ENCODE measurements at places on chromosomes 3 and 15.

DNA sequence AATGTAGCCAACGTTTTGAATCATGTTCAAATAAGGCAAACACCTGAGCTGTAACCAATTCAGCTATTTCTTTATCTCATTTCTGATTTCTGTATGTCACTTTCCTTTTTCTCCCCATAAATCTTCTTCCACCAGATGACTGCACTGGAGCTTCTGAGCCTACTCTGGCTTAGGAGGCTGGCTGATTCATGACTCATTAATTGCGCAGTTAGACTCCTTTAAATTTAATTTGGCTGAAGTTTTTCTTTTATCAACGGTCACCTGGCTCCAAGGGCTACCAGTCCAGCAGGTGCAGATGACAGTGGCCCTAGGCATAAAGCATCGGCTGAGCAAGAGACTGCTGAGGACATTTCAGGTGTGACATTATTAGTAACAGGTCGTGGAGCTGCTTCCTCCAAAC is 39.6 kb upstream of the ITGA11 start:
- DNase-seq = no peak
- no peaks in the 10 kb centered on the region for H3K4me1 ChIP-seq
- no peak overlapping the region for H3K27ac ChIP-seq
- no peak overlapping the region for H3K4me3 ChIP-seq
- no peaks in the 10 kb centered on the region for H3K36me3 ChIP-seq
- H3K27me3 ChIP-seq = peaks cover 13% of the 10 kb centered on the region

- H3K4me3 ChIP-seq = no peak overlapping the region
- H3K27me3 ChIP-seq = no peaks in the 10 kb centered on the region
- no peak overlapping the region for H3K27ac ChIP-seq
- DNase-seq = no peak
- H3K36me3 ChIP-seq = no peaks in the 10 kb centered on the region
- H3K4me1 ChIP-seq = no peaks in the 10 kb centered on the region
Measured at GRCh38 chr3:136954251-136954650, 3.5 kb upstream of the IL20RB start.

GRCh38 chr3:11152301-11152700 is 2.0 kb upstream of the HRH1 start:
- H3K27ac ChIP-seq = no peak overlapping the region
- no peak for DNase-seq

DNA sequence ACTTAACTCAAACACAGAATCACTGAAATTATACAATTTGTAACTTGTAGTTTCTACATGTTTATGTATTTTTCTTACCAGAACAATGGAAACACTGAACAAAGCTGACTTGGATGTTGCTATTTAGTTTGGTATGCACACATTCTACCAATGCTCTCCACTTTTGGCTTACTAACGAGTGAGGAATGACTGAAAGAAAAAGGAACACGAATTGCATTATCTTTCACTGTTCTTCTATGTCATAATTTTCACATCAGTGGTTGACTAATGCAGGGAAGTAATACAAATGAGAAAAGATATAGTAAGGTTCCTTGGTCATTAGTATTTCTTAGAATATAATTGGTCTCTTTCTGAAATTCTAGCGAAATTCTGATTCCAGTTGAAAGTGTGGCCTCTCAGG is 9.8 kb upstream of the CNTN3 start:
- DNase-seq = no peak
- H3K36me3 ChIP-seq = no peaks in the 10 kb centered on the region
- no peak overlapping the region for H3K4me3 ChIP-seq
- no peak overlapping the region for H3K27ac ChIP-seq

GRCh38 chr15:79339588-79340314 is 28.8 kb downstream of the TMED3 start:
- H3K27ac ChIP-seq = no peak overlapping the region
- no peak for DNase-seq
- no peaks in the 10 kb centered on the region for H3K27me3 ChIP-seq
- H3K4me1 ChIP-seq = no peaks in the 10 kb centered on the region

- no peak overlapping the region for H3K27ac ChIP-seq
- H3K27me3 ChIP-seq = peaks cover 6% of the 10 kb centered on the region
- no peak for DNase-seq
- H3K4me1 ChIP-seq = peaks cover 11% of the 10 kb centered on the region
Measured at GRCh38 chr3:124793054-124793739, 62.9 kb downstream of the UMPS start.

- no peaks in the 10 kb centered on the region for H3K4me1 ChIP-seq
- DNase-seq = no peak
- no peaks in the 10 kb centered on the region for H3K27me3 ChIP-seq
- no peak overlapping the region for H3K4me3 ChIP-seq
Measured at GRCh38 chr3:95476534-95476933, 1337.9 kb upstream of the EPHA6 start.

DNA sequence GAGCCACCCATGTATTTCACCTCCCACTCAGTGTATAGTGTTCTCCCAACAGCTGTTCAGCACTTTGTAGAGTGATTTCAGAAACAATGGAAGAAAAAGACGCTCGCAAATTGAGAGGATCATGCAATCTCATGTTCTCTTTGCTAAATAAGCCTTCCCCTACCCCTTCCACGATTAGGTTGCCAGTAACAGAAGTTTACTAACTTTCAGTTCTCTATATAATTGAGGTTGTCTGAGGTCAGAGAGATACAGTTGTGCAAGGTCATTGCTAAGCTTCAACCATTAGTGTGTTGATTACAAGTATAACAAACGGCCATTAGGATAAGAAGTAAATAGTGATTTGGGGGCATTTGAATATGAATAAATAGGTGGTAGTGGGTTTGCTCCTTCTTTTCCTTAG is 99.6 kb downstream of the TUSC7 start:
- H3K27ac ChIP-seq = no peak overlapping the region
- H3K4me1 ChIP-seq = no peaks in the 10 kb centered on the region
- DNase-seq = no peak
- no peaks in the 10 kb centered on the region for H3K36me3 ChIP-seq
- H3K27me3 ChIP-seq = no peaks in the 10 kb centered on the region

- H3K4me3 ChIP-seq = peak overlapping the region; percentile 19
- H3K4me1 ChIP-seq = peaks cover 41% of the 10 kb centered on the region
- H3K36me3 ChIP-seq = no peaks in the 10 kb centered on the region
Measured at GRCh38 chr15:58981808-58982475, 5.5 kb upstream of the RNF111 start.

- H3K4me3 ChIP-seq = no peak overlapping the region
- no peak overlapping the region for H3K27ac ChIP-seq
- H3K36me3 ChIP-seq = no peaks in the 10 kb centered on the region
- no peaks in the 10 kb centered on the region for H3K27me3 ChIP-seq
- peaks cover 3% of the 10 kb centered on the region for H3K4me1 ChIP-seq
- DNase-seq = no peak
Measured at GRCh38 chr3:33982269-33982798, 183.9 kb downstream of the PDCD6IP start.

DNA sequence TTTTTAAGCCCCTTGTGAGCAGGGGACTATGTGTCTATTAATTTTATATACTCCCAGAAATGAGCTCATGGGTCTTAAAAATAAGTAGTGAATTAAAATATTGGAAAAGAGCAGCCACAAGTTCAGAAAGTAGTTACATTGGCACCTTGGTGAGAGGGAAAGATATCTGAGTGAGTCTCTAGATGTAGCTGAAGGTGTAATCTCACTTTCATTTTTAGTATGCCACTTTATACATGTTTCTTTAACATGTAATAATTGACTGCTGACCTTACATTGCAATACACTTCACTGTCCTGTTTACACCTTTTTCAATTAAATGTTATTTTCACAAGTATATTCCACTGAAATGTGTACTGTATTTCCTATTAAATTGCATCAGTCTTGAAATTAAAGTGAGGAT is 12.1 kb upstream of the PAK6 start:
- no peak for DNase-seq
- peaks cover 32% of the 10 kb centered on the region for H3K36me3 ChIP-seq
- H3K27me3 ChIP-seq = no peaks in the 10 kb centered on the region
- no peak overlapping the region for H3K27ac ChIP-seq
- H3K4me1 ChIP-seq = peaks cover 9% of the 10 kb centered on the region

GRCh38 chr3:42961633-42962032 is 17.5 kb upstream of the GASK1A start:
- H3K27me3 ChIP-seq = no peaks in the 10 kb centered on the region
- no peak overlapping the region for H3K27ac ChIP-seq
- peak; percentile 20 for DNase-seq
- no peaks in the 10 kb centered on the region for H3K36me3 ChIP-seq

GRCh38 chr3:4562595-4562994 is 69.4 kb downstream of the ITPR1 start:
- peaks cover 13% of the 10 kb centered on the region for H3K4me1 ChIP-seq
- no peak overlapping the region for H3K27ac ChIP-seq
- no peak overlapping the region for H3K4me3 ChIP-seq
- peaks cover 8% of the 10 kb centered on the region for H3K36me3 ChIP-seq
- DNase-seq = no peak
- H3K27me3 ChIP-seq = no peaks in the 10 kb centered on the region

- H3K27me3 ChIP-seq = peaks cover 58% of the 10 kb centered on the region
- peaks cover 2% of the 10 kb centered on the region for H3K36me3 ChIP-seq
- DNase-seq = peak; percentile 32
- H3K4me3 ChIP-seq = peak overlapping the region; percentile 66
- peaks cover 66% of the 10 kb centered on the region for H3K4me1 ChIP-seq
- H3K27ac ChIP-seq = peak overlapping the region; percentile 68
Measured at GRCh38 chr15:38072348-38073177, 138.1 kb downstream of the TMCO5A start.

- H3K27ac ChIP-seq = no peak overlapping the region
- H3K4me3 ChIP-seq = no peak overlapping the region
- peaks cover 7% of the 10 kb centered on the region for H3K4me1 ChIP-seq
- no peaks in the 10 kb centered on the region for H3K27me3 ChIP-seq
Measured at GRCh38 chr3:31968369-31968926, 12.6 kb downstream of the OSBPL10 start.

DNA sequence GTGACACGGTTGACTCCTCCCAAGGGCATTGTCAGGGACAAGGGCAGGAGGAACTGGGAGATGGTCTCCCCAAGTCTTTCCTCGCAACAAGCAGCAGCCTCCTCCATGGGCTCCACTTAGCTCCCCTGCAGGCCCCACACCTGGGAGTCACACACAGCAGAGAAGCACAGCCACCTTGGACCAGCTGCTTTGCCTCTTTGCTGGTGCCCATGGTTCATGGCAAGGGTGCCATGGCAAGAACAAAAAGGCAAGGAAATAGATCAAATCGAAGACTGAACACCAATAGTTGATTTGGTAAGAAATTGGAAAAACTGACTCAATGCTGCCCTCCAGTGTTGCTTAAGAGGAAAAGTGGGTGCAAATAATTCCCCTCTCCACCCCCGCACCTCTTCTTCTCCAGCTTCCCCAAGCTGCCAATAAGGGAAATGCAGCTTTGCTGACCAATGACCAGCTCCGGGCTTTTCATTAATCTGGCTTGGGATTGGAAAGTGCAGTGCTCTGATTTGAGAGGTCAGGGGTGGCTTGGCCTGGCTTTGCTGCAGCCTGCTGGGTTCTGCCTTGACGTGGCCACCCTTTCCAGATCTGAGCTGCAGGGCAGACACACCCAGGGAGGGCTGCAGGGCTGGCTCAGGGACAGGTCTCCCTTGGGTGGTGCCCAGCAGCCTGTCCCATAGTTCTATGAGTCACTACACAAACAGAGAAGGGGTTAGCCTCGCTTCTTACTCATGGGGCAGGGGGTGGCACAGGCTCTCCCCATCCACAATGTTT is 162.0 kb downstream of the KLF13 start:
- peaks cover 9% of the 10 kb centered on the region for H3K36me3 ChIP-seq
- peaks cover 57% of the 10 kb centered on the region for H3K4me1 ChIP-seq
- peaks cover 6% of the 10 kb centered on the region for H3K27me3 ChIP-seq
- no peak for DNase-seq

DNA sequence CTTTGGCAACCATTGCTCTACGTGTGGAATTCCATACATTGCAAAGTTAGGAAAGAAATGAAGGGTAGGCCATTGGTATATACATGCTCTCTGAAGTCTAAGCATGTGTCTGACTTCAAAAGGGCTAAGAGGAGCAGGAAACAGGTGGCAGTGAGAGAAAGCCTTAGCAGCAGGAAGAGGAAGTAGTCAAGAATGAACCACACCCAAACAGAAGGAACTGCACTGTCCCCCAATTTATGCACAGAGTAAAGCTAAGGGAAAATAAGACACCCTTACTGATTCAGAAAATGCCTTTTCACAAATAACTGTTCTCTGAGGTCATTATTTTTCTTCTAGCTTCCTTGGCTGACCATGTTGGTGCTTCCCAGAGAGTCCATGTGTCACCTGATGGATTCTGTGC is 575.4 kb downstream of the NTRK3 start:
- no peak overlapping the region for H3K4me3 ChIP-seq
- DNase-seq = no peak
- no peak overlapping the region for H3K27ac ChIP-seq

DNA sequence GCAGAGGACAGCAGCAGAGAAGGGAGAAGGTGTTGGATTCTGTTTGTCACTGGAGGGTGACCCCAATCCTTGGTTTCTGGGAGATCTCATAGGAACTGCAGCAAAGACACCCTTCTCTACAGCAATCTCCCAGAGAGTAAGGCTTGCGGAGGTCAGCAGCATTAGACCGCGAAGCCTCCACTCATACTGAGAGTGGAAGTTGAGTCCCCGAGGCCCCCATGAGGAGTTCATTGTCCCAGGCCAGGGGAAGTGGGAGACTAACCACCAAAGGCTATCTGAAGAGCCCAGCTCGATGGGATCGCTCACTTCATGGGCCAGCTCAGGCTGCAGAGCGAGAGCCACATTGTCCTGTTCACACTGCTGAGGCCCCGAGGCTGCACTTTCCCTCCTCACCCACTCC is 44.6 kb downstream of the GLDN start:
- DNase-seq = no peak
- H3K4me3 ChIP-seq = no peak overlapping the region
- no peak overlapping the region for H3K27ac ChIP-seq
- peaks cover 17% of the 10 kb centered on the region for H3K27me3 ChIP-seq
- H3K36me3 ChIP-seq = no peaks in the 10 kb centered on the region

DNA sequence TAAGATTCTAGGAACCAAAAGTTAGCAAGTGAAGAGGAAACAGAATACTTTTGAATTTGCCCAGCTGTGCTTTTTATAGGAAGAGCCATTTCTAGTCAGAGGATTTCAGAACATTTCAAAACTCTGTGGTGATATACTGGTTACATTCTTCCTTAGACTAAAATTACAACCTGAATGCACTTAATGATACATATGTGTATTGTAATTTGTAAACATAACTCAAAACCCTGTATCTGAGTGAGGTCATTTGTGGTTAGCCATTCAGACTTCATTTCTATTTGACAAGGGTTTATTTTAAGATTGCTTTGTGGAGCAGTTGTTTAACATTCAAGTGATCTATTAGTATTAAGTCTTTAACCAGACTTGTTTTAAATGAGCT is 59.4 kb upstream of the TRIM71 start:
- H3K4me3 ChIP-seq = no peak overlapping the region
- H3K36me3 ChIP-seq = peaks cover 22% of the 10 kb centered on the region
- DNase-seq = no peak
- no peaks in the 10 kb centered on the region for H3K27me3 ChIP-seq
- H3K4me1 ChIP-seq = peaks cover 1% of the 10 kb centered on the region
